ENCODE measurements at places on chromosomes 1 and 21. TPM values are rescaled to one million over a fixed set of nuclear protein-coding genes. Genes with fewer than 3 reads are reported as not detected.
A peak's percentile ranks its signal among the peaks of the same experiment; 100 is the strongest.

Gene OR2AK2
- not detected for total RNA-seq

Gene PTCH2
- total RNA-seq, result 0.50 TPM

Gene RGSL1
- not detected for total RNA-seq

Gene UROD
- 158 TPM for total RNA-seq

Gene ZNF683
- total RNA-seq, result not detected

Gene CD5L
- not detected for total RNA-seq

Gene RGS18
- 0.17 TPM for total RNA-seq

Gene BRDT
- not detected for total RNA-seq

Gene SPATA21
- total RNA-seq, result not detected

Gene MNDA
- total RNA-seq, result not detected

Gene OR10K1
- not detected for total RNA-seq

DNA sequence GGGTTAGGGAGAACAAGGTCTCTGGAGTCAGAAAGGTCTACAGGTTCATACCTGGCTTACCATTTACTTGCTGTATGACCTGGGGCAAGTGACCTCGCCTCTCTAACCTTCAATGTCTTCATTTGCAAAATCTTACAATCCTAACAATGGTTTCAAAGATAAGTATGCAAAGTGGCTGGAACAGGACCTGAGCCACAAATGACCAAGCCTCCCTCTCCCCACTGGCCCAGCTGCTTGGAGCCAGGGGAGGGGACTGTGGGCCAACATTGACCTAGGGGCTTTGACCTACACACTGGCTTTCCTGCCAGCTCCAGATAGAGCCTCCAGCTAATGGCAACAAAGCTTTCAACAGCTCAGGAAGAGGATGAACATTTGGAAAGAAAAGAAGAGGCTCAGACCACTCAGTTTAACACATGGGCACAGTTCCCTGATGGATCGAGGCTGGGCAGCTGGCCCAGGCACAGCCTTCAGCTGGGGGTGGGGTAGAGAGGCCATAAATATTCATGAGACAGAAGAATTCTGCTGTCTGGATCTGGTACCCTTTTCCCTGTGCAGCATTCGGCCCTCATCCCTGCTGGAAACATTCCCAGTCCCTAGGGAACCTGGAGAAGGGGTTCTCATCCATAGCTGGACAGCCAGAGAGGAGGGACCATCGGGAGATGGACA is 12.9 kb downstream of the PTAFR start:
- peak; percentile 52 for DNase-seq

- DNase-seq, result no peak
Observed at GRCh38 chr1:67148516-67149178, 13.9 kb upstream of the C1orf141 start.

DNA sequence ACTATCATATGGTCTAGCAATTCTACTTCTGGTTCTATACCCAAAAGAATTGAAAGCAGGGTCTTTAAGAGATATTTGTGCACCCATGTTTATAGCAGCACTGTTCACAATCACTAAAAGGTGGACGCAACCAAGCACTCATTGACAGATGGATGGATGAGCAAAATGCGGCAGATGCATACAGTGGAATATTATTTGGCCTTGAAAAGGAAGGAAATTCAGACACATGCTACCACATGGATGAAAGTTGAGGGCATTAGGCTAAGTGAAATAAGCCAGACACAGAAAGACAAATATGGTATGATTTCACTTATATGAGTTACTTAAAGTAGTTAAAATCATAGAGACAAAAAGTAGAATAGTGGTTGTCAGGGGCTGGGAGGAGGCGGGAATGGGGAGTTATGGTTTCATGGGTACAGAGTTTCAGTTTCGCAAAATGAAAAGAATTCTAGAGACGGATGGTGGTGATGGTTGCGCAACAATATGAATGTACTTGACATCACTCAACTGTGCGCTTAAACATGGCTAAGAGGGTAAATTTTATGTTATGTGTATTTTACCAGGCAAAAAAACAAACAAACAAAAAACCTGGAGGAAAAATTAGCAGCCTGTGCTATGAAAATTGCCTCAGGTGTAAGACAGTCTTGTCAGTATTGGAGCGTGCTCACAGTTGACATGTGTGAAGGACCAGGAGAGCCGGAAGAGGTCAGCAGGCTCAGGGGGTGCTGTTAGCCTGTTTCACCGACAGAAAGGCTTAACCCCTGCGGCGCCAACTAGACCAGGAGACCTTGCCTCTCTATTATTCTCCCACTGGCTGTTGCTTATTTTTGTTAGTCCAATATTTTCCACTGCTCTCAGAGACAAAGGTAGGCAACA is 26.5 kb downstream of the CD247 start:
- no peak for DNase-seq

- peak; percentile 68 for DNase-seq
Observed at GRCh38 chr1:52601991-52602855, at the start of gene GPX7. TSS of gene GPX7 (plus strand) at chr1:52602371. CDS start at chr1:52602410, 39 bp downstream.

GRCh38 chr1:56710646-56711045 is 65.5 kb downstream of the PRKAA2 start:
- DNase-seq, result peak; percentile 74

DNA sequence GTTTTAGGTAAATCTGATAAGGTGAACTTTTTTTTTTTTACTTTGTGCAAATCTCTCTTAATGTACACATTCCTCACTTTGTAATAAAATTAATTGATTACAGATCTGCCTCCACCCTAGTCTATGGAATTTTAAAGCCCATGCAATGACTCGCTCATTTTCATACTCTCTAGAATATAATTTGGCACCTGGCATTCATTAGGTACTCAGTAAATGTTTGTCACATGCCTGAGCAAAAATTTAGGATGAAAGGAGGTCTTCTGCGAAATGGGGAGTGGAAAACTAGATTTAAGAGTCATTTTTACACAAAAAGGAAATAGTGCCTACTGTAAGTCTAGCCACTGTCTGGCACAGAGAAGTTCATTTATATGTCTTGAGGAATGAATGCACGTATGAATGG is 350.1 kb downstream of the DPYD start:
- DNase-seq, result no peak

- DNase-seq, result no peak
Observed at GRCh38 chr21:15207635-15208370, 143.0 kb upstream of the NRIP1 start.

GRCh38 chr1:201310251-201310985 is 27.1 kb downstream of the PKP1 start:
- DNase-seq, result no peak

- no peak for DNase-seq
Observed at GRCh38 chr1:160836561-160836960, 26.1 kb downstream of the CD244 start.

DNA sequence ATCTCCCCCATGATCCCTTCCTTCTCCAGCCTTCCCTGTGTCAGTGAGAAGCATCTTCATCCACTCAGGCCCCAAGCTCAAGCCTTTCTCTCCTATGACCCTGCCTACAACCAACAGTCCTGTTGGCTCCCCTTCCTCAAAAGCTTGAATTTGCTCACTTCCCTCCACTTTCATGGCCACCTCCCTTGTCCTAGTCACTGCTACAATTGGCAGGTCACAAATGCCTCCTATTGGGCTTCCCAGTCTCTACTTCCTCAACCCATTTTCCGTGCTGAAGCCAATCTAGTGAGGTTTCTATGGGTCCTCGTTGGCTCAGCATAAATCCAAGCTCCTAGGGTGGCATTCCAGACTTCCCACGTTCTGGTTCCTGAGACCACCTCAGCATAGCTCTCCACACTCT is 40.2 kb upstream of the SLC6A9 start:
- DNase-seq, result no peak

DNA sequence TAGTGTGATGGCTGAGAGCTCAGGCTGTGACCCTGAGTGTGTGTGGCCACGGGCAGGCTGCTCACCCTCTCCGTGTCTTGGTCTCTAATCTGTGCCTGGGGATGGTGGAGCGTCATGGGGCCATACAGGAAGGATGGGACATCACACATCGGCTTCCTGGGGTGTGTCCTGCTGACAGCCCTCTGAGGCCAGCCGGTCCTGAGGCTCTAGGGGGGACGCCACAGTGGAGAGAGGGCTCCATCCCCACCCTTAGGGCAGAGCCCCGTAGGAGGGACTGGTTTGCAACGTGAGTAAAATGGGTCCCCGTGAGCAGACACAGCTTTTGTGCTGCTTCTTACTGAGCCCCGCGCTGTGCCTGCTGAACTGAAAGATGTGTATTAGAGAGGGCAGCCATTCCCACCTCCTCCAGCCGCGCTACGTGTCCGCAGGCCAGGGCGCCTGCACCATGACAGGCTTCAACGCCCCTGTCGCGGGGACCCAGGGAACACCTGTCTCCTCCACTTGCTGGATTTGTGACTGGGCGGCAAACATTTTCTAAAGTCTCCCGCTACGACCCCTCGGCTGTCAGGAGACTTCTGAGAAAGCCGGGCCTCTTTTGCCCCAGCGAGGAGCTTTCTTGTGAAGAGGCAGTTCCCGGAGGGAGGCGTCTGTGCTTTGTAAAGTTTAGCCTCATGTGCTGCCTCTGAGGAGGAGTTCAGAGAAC is 8.1 kb downstream of the COL18A1 start:
- no peak for DNase-seq

DNA sequence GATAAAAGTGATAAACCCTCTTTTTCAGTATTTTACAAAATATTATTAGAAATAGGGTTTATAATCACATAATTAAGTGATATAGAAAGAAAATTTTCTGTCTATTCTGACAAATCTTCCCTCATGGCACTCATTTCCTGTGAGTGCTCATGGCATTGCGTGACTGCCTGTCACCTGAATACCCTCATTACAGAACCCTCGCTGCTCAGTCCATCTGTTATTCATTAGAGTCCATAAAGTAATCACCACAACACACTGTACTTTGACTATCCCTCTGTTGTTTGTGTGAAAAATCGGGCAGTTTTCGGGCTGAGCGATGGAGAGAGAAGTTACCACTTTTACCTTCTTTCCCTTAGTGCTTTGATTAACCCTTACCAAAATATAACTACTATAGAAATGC is 100.4 kb upstream of the BRINP3 start:
- DNase-seq, result no peak

DNA sequence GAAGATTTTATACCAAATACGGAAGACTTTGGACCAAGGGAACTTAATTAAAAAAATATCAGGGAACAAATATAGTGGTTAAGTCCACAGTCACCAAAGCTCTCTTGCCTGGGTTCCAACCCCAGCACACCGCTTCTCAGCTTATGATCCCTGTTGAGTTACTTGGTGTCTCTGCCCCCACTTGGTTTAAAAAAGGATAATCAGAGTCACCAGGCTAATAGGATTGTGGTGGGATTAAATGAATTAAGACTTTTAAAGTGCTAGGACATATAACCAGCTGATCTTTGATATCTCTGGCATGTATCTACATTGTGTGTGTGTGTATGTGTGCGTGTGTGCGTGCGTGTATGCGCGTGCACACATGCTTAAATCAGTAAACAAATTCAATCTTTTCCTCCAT is 474.7 kb upstream of the DAB1 start:
- DNase-seq, result no peak

DNA sequence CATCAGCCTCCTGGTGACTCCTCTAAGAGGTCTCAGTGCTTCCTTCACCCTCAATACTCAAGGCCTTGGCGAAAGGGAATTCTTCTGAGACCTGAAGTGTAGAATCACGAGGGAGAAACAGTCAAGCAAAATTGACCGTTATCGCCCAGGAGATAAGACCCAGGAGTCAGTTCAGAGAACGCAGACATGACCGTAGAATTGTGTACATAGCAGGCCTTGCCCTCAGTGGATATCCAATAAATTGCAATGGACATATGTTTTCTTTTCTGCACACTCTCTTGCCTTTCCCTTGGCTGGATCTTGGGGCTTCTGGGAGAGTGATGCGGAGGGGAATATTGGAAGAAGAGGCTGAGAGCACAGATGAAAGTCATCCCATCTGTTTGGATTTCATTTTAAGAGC is 15.7 kb upstream of the ETS2 start:
- DNase-seq, result no peak

DNA sequence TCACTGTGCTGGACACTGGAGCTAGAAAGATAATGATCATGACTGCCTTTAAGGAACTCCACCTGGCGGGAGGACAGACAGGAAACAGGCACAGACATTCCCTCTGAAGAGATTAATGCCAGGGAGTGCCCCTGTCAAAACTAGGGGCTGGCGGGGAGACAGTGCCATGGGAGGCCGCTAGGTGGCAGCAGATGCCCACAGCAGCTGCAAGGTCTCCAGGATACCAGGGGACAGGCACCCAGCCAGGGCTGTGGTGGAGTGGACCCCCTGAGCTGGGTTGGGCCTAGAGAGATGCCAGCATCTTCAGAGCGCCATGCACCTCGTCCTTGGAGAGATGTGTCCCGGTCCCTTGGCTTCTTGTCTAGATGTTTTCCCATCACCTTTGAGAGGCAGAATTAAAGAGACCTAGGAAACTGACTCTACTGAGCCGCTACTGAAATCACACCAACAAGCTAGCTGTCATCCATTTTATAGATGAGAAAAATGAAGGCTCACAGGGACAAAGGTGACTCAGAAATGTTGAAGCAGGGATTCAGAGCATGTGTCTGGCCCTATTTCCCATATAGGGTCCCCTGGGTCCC is 3.6 kb downstream of the REN start:
- DNase-seq, result peak; percentile 32

DNA sequence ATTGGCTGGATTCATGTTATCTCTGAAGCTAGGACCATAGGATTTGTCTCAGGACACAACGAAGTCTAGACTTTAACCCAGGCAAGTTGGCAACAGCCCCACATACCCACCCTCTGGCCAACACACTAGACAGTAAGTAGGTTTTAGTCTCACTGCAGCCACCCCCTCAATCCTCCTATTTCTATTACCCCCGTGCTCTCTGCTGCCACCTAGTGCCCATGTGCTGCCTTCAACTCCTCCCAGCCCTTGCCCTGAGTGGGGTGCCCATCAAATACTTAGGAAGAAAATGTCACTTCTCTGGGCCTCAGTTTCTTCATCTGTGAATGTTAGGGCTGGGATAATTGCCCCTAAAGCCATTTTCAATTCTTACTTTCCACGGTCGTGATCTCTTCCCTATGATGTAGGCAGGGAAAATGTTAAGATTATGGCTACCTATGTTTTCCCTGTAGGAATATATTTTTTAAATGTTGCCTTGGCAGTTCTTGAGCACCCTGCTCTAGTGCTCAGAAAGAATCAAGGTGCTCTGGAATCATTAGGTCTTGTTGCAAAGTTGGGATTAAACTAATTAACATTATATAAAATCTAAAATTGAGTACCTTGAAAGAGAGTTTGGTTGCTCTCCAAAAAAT is 213.0 kb downstream of the LMX1A start:
- DNase-seq, result no peak

GRCh38 chr21:29238053-29238966 is 60.4 kb upstream of the BACH1 start:
- DNase-seq, result no peak

DNA sequence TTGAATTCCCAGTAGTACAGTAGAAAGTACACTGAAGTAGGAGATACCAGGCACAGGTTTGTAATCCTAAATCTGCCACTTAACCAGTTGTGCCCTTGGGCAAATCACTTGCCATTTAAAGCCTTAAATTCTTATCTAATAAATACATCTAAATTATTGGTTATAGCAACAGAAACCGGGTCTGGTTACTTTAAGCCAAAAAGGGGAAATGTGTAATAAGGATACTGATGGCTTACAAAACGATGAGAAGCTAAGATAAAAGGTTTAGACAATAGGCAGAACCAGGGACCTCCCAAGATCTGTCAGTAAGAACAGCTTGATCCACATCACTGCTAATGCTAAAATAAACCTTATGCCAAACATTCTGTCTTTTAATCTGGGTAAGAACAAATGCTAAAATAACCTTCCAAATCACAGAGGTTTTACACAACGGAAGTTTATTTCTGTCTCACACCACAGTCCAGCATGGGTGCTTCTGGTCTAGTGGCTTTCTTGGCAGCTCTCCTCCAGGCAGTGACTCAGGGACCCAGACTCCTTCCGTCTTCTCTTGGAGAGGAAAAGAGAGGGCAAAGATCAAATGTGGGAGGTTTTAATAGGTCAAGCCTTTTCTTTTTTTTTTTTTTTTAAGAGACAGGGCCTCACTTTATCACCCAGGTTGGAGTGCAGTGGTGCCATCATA is 16.5 kb upstream of the ZMYM1 start:
- DNase-seq, result peak; percentile 72
